COLO829 (cell line): ENCODE measurements at places on chromosomes 11 and 22.

DNA sequence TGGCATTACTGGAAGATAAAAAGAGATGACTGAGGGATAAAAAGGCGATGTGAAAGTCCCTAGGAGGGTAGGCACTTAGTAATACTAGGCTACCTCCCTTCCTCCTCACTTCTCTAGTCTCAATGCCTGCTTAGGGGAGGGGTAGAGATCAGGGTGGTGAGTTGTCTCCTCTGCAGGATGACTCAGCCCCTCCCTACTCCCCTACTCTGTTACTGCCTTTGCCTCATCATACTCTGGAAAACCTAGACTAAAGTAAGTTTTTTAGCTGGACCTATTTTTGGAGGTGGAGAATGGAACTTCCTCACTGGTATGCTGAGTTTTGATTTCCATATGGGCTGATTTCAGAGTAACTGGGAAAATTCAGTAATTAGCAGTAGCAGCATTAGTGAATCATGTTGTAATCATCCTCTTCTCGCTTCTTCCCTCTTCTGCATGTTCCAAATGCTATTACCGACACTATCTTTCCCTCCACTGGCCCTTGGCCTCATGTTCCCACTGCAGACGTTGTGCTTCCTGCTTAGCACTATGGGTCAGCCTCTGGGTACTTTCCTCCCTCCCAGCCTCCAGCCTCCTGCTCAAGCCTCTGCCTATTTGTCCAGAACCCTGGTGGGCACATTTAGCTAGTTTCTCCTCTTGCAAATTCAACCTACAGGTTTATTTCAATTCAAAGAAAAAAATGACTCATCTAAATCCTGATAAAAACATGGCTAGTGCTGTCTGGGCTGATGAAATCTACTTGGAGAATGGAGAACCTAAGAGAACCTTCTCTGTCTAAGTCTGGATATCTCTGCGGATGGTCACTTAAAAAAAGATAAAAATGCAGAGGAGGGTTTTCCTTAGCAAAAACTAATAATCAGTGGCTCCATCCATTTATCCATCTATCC is 281.7 kb downstream of the ST3GAL4 start:
- no peak for DNase-seq

DNA sequence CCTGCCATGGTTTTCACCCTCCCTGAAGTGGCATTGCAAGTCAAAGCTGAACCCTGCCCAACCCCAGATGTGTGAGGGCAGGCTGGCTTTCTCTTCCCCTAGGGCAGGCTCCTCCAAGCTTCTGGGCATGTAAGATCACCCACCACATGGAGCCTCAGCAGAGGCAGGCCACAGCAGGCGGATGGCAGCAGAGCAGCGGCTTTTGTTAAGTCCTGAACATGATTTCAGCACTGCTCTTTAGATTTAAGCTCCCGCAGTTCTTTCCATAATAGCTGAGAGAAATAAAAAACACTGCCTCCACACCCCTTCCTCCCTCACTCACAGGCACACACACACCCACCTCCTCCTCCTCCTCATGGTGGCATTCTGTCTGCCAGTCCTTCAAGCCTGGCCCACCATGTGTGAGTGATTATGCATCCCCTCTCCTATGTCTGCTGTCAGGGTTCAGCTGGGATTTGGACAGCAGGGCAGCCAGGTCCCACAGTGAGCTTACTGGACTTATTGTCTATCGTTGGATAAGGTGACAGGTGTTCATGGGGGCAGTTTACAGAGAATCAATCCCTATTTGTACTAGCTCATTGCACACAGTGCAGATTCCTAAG is 5.0 kb upstream of the NTM start:
- DNase-seq: no peak

- DNase-seq: no peak
Observed at GRCh38 chr11:62965574-62965973, 19.2 kb downstream of the SLC22A6 start.

DNA sequence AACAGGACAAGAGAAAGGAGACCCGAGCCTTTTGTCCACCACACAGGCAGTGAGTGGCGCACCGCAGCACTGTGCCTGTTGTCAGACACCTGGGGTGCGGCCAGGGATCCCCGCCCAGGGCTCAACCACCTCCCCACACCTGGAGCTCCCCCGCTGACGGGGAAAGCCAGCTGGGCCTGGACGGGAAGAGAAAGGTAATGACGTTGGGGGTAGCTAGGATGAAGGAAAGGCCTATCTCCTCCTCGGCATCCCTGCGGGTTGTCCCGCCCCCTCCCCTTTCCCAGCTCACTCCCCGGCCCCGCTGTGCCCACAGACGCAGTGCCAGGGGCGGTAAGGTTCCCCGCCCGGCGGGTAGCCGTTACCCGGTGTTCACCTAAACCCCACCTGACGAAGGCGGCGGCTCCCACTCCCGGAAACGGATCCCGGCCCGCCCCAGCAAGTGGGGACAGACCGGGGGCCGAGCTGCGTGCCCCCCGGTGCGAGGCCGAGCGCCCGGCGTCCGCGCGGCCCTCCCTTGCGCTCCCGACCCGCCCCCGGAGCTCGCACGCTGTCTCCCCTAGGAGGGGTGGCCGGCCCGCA is 495 bp downstream of the HYOU1 start:
- DNase-seq: no peak

GRCh38 chr11:119618208-119618909 is 110.6 kb downstream of the NECTIN1 start:
- DNase-seq: peak; percentile 68

- DNase-seq: no peak
Observed at GRCh38 chr22:22767876-22768602, 119.6 kb upstream of the IGLL5 start.

DNA sequence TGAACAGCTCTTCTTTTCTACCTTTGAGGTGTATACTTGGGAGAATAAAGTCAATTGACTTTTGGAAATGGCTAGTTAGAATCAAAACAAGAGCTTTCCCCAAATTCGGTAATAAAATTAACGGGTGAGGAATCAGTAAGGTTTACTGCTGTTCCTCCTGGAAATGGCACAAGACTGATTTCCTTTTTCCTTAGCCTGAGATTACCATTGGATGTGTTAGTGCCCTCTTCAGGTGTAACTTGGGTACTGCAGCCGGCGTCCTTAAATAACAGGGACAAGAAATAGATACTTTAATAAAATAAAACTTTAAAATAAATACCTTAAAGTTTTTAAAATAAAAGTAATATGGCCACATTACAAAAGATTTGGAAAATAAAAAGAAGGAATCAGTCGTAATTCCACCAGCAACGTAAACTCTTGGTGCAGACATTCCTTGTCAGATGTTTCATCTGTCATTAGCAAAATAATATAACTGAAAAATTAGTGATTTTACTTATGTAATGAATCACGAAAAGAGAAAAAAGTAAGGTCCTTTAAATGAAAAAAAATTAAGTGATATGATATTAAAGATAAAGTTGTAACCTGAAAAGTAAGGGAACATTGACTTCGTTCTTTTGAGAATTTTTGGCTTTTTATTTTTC is 29.7 kb downstream of the ZFTA start:
- DNase-seq: peak; percentile 55

DNA sequence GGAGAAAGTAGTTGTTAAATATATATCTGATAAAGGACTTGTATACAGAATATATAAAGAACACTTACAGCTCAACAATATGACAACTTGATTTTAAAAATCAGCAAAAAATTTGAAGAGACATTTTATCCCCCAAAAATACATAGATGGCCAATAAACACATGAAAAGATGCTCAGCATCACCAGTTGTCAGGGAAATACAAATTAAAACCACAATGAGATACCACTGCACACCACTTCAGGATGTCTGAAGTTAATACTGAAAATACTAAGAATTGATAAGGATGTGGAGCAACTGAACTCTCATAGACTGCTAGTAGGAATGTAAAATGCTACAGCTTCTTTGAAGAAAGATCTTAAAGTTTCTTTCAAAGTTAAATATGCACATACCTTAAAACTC is 49.2 kb downstream of the KREMEN1 start:
- DNase-seq: no peak

DNA sequence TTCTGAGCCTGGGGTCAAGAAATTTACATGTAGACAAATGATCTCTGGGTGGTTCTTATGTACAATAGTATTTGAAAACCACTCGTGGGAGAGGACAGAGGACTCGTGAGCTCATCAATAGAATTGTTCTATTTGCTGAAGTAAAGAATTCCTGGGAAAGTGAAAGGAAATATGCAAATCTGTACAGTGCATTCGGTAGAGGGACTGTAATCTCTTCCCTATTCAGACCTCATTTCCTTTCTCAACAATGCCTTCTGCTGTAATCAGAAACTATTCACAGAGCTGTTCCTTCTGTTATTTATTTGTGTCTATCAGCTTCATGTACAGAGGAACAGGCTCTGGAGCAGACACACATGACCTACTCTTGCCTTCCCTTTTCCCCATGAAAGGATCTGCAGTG is 709.4 kb upstream of the KIRREL3 start:
- peak; percentile 15 for DNase-seq

DNA sequence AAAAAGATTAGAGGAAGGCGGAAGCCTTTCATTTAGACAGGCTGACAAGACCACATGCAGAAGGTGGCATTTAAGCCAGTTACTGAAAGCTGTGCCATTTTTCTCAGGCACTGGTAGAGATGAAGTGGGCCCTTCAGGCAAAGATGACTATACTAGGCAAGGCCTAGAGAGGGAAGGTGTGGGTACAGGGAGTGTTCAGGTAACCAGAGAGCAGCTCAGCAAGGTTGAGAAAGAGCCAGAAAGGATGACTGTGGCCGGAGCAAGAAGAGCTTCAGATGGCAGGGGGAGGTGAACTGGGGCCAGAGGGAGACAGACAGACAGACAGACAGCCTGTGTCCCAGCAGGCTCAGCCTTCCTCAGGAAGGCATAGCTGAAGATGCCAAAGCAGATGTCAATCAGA is 88.1 kb upstream of the NARS2 start:
- DNase-seq: no peak

DNA sequence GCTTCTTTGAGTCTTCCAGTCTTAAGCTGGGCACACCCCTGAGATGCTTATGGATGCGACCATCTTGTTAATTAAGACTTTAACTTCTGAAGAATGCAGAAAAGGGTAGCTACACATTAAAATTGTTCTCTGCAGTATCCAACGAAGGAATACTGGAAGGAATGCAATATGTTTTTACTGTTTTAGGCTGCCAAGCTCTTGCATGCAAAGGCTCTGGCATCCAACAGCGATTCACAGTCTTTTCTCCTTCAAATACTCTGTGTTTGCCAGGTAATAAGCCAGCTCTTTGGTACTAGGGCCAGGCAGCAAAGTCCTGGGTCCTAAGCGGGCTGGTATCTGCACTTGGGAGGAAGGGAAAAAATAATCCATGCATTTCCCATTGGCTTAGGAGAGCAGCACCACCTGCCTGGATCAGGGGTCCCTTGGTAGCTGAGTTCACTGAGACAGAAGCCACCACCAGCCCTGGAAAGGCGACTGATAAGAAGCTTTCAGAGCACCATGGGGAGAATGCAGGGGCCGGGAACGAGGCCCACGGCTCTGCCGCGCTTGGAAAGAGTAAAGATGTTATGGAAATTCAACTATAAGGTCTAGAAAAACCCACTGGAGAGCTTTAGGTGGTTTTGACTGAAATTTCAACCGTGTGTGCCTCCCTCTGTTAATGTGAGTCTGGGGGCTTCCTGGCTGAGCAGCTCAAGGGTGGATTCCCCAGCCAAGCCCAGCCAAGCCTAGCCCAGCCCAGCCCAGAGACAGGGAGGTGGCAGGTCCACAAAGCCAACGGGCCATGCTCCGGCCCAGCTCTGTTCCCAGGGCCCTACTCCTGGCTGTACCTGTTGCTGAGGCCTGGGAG is 67.0 kb upstream of the CCND1 start:
- DNase-seq: no peak

- DNase-seq: no peak
Observed at GRCh38 chr11:12111549-12112520, 1.4 kb downstream of the MICAL2 start.

DNA sequence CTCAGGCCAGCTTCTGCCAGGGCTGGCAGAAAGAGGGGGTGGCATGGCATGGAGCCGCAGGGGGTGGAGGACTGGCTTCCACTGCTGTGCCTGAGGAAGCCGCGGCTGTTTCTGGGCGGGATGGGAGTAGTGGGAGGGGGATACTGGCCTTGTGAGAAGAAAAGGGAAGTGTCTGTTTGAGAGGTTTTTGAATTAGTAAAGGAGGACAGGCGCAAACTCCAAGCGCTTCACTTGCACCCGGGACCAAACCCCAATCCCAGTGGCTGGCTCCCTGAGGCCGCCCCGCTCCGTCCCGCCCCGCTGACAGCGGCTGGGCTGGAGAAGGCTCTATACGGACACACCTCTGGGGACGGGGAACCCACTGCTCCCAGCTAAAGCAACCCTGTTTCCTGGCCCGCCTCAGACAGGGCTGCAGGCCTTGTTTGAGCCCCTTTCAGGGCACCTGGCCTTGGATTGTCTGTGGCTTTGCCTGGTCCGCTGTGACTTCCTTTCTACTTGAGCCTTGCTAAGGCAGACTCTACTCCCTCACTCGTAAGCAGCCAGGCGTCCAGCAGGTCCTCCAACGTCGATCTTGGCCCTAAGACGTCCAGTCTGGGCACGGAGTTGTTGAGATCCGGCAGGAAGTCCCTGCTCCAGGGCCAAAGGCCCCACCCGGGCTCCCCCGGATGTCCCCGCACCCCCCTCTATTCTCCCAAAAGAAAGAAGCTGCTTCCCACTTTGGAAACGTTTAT is 2.2 kb downstream of the APOA1 start:
- no peak for DNase-seq

- no peak for DNase-seq
Observed at GRCh38 chr11:125494031-125494360, 2.1 kb downstream of the FEZ1 start.

DNA sequence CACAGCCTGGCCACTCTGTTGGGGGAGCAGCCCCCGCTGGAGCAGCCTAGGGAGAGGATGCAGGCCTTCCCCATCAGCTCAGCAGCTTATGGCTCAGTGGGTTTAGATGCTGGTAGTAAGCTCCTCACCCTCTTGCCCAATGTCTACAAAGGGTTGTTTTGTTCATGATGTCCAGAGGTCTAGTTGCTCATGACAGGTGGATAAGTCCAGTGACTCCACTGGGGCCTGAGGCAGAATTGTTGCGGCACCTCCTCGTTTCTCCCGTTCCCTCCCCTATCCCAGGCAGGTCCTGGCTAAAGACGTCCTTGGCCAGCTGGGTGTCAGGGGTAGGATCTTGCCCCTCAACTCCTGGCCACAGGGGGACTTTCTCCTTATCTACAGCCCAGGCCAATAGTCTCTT is 233.5 kb upstream of the B3GAT1 start:
- DNase-seq: no peak

- DNase-seq: no peak
Observed at GRCh38 chr22:35642305-35642741, 5.9 kb upstream of the APOL6 start.

DNA sequence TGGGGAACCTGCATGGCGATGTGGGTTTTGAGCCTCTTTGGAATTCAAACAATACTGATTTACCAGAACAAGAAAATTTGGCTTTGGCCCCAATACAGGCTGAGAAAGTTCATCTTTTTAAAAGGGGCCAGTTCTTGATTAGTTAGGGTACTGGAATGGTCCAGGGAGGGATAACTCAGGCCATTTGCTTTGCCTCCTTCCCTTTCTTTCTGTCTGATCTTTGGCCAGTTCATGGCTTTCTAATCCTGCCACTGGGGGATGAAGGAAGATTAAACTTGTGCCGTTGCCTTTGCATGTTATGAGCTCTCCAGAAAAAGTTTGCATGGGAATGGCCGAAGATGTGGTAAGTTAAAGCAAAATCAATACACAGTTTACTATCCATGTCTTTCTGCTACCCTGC is 78.4 kb downstream of the ADAMTS15 start:
- no peak for DNase-seq

- DNase-seq: no peak
Observed at GRCh38 chr11:118341261-118341660, 1.2 kb downstream of the CD3D start.

- no peak for DNase-seq
Observed at GRCh38 chr11:119873761-119874421, 144.9 kb upstream of the NECTIN1 start.
